ENCODE measurements at places on chromosomes 12 and 14. TPM values are rescaled to one million over a fixed set of nuclear protein-coding genes. Genes with fewer than 3 reads are reported as not detected.

The CCDC184 gene
- 0.29 TPM for total RNA-seq

The MYG1 gene
- total RNA-seq: 53.1 TPM

The SOCS2 gene
- total RNA-seq: 21.4 TPM

The ACSM4 gene
- total RNA-seq: not detected

The NYNRIN gene
- 4.2 TPM for total RNA-seq

The PTPRR gene
- 1.1 TPM for total RNA-seq

The CAPZA3 gene
- not detected for total RNA-seq

The SPIC gene
- not detected for total RNA-seq

The ADAMTS20 gene
- total RNA-seq: not detected

The CCDC196 gene
- total RNA-seq: not detected

The KSR2 gene
- not detected for total RNA-seq

The CISTR gene
- not detected for total RNA-seq

The CD9 gene
- total RNA-seq: 284 TPM

The FBLN5 gene
- total RNA-seq: 61.1 TPM

The MAP1LC3B2 gene
- total RNA-seq: 2.0 TPM

The LRRC10 gene
- not detected for total RNA-seq

The PLEKHD1 gene
- not detected for total RNA-seq

The SERPINA9 gene
- not detected for total RNA-seq

The C1QL4 gene
- under 0.01 TPM for total RNA-seq

The AMIGO2 gene
- 77.7 TPM for total RNA-seq

The COL2A1 gene
- 0.14 TPM for total RNA-seq

The MYH6 gene
- not detected for total RNA-seq

The TMEM121 gene
- total RNA-seq: 3.3 TPM

The EPYC gene
- not detected for total RNA-seq

The SALL2 gene
- 1.6 TPM for total RNA-seq

The IL31 gene
- total RNA-seq: not detected

The KRT81 gene
- total RNA-seq: 0.14 TPM

The KRT83 gene
- not detected for total RNA-seq

The GUCY2C gene
- not detected for total RNA-seq

The C12orf42 gene
- total RNA-seq: not detected

The KLRC2 gene
- total RNA-seq: not detected

The DNAL1 gene
- total RNA-seq: 10.3 TPM

The ADIPOR2 gene
- 30.0 TPM for total RNA-seq

The CATSPERB gene
- not detected for total RNA-seq

The REC8 gene
- 4.6 TPM for total RNA-seq

The CLEC4C gene
- not detected for total RNA-seq

The EIF2S3B gene
- total RNA-seq: 2.8 TPM

The DIO3 gene
- total RNA-seq: not detected

The TAS2R10 gene
- 0.44 TPM for total RNA-seq

The CFAP251 gene
- total RNA-seq: 4.6 TPM

The CMTM5 gene
- not detected for total RNA-seq

The PGAM5 gene
- total RNA-seq: 73.7 TPM

Measured in placental pericyte (primary cell).